Transverse colon (tissue), 4 donors: ENCODE measurements at places on chromosomes 16 and 17. TPM values are rescaled to one million over a fixed set of nuclear protein-coding genes. Genes with fewer than 3 reads are reported as not detected.

The MARCHF10 gene
- not detected for total RNA-seq

The TEKT3 gene
- 0.41 TPM for total RNA-seq

The C17orf50 gene
- total RNA-seq, result not detected

The GDPD1 gene
- 1.8 TPM for total RNA-seq

The ACSM2A gene
- not detected for total RNA-seq

The KRTAP16-1 gene
- total RNA-seq, result not detected

The SLC52A1 gene
- total RNA-seq, result 3.4 TPM

The TEKT1 gene
- not detected for total RNA-seq

The TMEM107 gene
- total RNA-seq, result 28.8 TPM

The PRSS21 gene
- total RNA-seq, result not detected

The SYT17 gene
- 9.1 TPM for total RNA-seq

The HIGD1B gene
- total RNA-seq, result not detected

The KIF18B gene
- total RNA-seq, result 0.82 TPM

The KRT9 gene
- total RNA-seq, result not detected

The ZNF768 gene
- 116 TPM for total RNA-seq

The CLEC10A gene
- total RNA-seq, result not detected

DNA sequence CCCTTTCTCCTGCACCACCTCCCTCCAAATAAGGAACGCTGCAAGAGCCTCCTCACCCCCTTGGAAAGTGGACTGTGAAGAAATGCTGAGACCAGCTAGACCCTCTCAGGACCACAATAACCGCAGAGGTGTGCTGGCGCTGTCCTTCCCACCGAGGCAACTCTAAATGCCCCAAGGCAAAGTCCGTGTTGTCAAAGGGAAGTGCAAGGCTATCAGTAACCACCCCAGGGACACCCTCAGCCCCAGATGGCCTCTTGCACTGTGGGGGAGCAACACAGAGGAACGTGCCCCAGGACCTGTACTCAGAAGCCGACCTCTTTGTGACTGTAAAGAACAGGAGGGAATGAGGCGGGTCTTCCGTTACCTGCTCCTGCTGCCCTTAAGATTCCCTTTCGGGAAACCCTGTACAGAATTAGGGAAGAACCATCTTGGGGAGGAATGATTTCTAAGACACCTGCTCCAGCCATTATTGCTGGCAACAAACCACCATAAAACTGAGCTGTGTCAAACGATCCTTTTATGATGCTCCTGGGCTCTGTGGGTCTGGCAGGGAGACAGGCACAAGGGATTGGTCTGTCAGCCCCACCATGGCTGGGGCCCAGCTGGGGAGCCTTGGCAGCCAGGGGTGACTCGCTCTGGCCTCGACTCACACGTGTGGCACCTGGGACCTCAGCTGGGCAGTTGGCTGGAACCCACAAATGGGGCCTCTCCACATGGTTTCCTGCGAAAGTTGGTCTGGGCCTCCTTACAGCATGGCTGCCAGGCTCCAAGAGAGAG is 14.6 kb upstream of the MED9 start:
- no peak overlapping the region for H3K4me3 ChIP-seq
- no peaks in the 10 kb centered on the region for H3K27me3 ChIP-seq
- H3K36me3 ChIP-seq, result no peaks in the 10 kb centered on the region
- peak; percentile 24 for DNase-seq
- H3K27ac ChIP-seq, result peak overlapping the region; percentile 44

GRCh38 chr17:82390015-82390859 is 18.7 kb downstream of the UTS2R start:
- H3K36me3 ChIP-seq, result no peaks in the 10 kb centered on the region
- H3K27ac ChIP-seq, result no peak overlapping the region
- peaks cover 31% of the 10 kb centered on the region for H3K27me3 ChIP-seq
- H3K4me1 ChIP-seq, result peaks cover 8% of the 10 kb centered on the region
- DNase-seq, result no peak
- H3K4me3 ChIP-seq, result no peak overlapping the region

- H3K27ac ChIP-seq, result no peak overlapping the region
- no peaks in the 10 kb centered on the region for H3K4me1 ChIP-seq
- no peaks in the 10 kb centered on the region for H3K36me3 ChIP-seq
- DNase-seq, result no peak
Observed at GRCh38 chr17:30031214-30031869, 85.3 kb upstream of the NSRP1 start.

- no peaks in the 10 kb centered on the region for H3K36me3 ChIP-seq
- no peak overlapping the region for H3K27ac ChIP-seq
- no peaks in the 10 kb centered on the region for H3K4me1 ChIP-seq
- H3K4me3 ChIP-seq, result no peak overlapping the region
- peaks cover 14% of the 10 kb centered on the region for H3K27me3 ChIP-seq
Observed at GRCh38 chr17:76914937-76915336, 46.7 kb downstream of the MGAT5B start.

DNA sequence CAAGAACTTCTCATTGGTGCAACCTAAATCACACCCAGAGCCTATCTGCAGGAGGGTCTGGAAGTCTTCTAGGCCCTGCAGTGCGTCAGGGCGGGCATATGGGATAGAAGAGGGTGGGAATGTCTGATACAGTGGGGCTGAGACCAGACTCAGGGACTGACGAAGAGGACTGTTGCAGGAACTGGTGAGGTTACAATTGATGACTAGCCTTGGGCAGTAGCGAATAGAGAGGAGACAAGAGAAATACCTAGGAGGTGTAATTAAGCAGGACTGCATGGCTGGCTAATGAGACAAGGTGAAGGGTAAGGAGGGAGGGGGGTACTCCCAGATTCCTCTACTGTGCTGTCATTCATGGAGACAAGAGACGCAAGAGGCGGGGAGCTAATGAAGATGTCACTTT is 91.3 kb downstream of the WWP2 start:
- H3K27ac ChIP-seq, result no peak overlapping the region
- peaks cover 4% of the 10 kb centered on the region for H3K4me1 ChIP-seq
- DNase-seq, result no peak
- H3K4me3 ChIP-seq, result no peak overlapping the region

DNA sequence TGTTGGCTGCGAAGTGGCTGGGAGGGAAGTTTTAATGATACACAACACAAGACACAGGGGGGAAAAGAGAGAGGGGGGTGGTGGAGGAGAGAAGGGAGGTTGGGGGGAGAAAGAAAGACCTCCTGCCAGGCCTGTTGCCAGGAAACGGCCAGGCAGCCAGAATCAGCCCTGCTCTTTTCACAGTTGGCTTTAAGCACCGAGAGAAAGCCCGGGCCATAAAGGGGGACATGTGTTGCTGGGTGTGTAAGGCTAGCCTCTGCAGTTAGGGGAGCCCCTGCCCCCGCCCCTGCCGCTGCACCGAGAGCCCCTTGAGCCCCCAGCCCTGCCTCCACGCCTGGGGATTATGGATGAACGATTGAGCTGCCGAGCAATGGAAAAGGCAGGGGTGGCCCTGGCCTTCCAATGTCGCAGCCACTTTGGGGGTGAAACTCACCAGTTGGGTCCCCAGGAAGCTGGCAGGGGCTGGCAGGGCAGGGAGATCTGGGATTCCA is 13.9 kb upstream of the WNT3 start:
- H3K4me3 ChIP-seq, result no peak overlapping the region
- H3K27ac ChIP-seq, result no peak overlapping the region
- peaks cover 6% of the 10 kb centered on the region for H3K27me3 ChIP-seq
- no peaks in the 10 kb centered on the region for H3K4me1 ChIP-seq
- no peaks in the 10 kb centered on the region for H3K36me3 ChIP-seq

GRCh38 chr16:67115639-67116038 is 5.9 kb downstream of the PHAF1 start:
- H3K27ac ChIP-seq, result no peak overlapping the region
- no peaks in the 10 kb centered on the region for H3K27me3 ChIP-seq
- DNase-seq, result no peak
- H3K36me3 ChIP-seq, result peaks cover 7% of the 10 kb centered on the region
- peaks cover 31% of the 10 kb centered on the region for H3K4me1 ChIP-seq
- H3K4me3 ChIP-seq, result no peak overlapping the region

DNA sequence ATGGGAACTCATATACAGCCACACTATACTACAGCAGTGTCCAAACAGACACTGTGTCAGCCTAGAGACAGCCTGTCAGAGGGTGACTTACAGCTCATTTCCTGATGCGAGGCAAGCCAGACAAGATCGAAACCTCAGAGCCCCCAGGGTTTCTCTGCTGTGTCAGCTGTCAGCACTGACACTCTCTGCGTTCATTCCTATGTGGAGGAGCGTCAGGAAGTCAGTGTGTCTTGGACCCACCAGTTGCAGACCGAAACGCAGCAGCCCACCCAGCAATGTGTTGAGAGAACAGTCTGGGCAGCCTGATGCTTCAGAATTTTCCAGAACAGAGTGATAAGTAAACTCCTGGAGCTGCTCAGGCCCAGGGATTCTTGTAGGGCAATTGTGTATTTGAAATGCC is 20.6 kb upstream of the MAPT start:
- H3K4me3 ChIP-seq, result no peak overlapping the region
- H3K36me3 ChIP-seq, result no peaks in the 10 kb centered on the region
- H3K27me3 ChIP-seq, result peaks cover 18% of the 10 kb centered on the region
- H3K27ac ChIP-seq, result no peak overlapping the region
- DNase-seq, result no peak

DNA sequence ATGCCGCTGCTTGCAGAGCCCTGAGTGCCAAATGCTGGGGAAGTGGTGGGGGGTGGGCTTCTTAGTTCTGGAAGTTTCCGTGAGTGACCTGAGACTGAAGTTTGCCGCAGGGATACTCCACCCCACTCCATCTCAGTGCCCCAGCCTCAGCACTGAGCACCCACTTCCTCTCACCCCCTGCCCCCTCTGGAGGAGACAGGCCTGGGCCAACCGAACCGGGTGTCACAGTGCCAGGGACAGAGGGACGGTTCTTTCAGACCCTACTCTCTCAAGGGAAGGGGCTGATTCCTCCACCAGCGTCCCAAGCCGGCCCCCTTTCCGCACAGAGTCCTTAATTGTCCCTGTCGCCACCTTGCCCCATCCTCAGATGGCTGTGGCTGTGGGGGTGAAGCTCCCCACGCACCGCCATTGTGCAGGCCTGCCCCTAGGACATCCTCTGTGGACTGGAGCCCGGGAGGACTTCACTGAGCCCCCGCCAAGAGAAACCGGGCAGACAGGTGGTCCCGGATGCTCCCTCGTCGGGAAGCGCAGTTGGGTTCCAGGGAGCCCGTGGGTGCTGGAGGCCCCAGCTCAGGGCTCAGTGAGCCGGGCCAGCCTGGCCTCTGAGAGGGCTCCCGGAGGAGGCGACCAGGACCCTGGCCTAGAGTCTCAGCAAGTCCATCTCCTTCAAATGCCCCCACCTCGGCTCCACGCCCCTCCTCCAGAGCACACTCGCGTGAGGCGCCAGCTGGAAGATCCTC is 1.6 kb upstream of the KREMEN2 start:
- H3K36me3 ChIP-seq, result no peaks in the 10 kb centered on the region
- no peak for DNase-seq
- H3K27ac ChIP-seq, result no peak overlapping the region
- peaks cover 38% of the 10 kb centered on the region for H3K4me1 ChIP-seq
- H3K27me3 ChIP-seq, result peaks cover 91% of the 10 kb centered on the region
- H3K4me3 ChIP-seq, result no peak overlapping the region

- H3K27me3 ChIP-seq, result peaks cover 6% of the 10 kb centered on the region
- DNase-seq, result peak; percentile 77
- H3K36me3 ChIP-seq, result no peaks in the 10 kb centered on the region
- H3K4me1 ChIP-seq, result peaks cover 93% of the 10 kb centered on the region
- H3K4me3 ChIP-seq, result peak within 1 kb of the TSS; percentile 58
Observed at GRCh38 chr16:70685938-70686375, at the start of gene MTSS2. Gene MTSS2, minus strand, starts transcription at chr16:70686053. Its CDS starts 262 bp downstream, at chr16:70685791.

DNA sequence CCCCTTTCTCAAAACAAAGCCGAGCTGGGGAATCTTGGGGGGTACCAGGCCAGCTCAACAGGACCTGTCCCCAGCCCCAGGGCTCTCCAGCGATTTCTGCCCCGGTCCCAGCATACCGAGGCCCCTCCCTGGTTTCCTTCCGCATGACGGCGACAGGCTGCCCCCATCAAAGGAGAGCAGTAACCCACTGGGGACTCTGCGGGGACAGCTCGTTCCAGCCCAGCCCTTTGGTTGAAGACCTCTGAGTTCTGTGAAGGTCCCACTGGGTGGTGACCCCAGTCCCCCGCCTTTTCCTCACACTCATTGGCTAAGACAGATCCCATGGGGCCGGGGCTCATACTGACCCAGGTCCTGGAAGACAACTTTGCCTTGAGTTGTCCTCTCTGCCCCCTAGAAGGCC is 4.1 kb downstream of the SMTNL2 start:
- H3K27ac ChIP-seq, result no peak overlapping the region
- no peak overlapping the region for H3K4me3 ChIP-seq
- peaks cover 15% of the 10 kb centered on the region for H3K4me1 ChIP-seq
- no peak for DNase-seq
- peaks cover 26% of the 10 kb centered on the region for H3K27me3 ChIP-seq

DNA sequence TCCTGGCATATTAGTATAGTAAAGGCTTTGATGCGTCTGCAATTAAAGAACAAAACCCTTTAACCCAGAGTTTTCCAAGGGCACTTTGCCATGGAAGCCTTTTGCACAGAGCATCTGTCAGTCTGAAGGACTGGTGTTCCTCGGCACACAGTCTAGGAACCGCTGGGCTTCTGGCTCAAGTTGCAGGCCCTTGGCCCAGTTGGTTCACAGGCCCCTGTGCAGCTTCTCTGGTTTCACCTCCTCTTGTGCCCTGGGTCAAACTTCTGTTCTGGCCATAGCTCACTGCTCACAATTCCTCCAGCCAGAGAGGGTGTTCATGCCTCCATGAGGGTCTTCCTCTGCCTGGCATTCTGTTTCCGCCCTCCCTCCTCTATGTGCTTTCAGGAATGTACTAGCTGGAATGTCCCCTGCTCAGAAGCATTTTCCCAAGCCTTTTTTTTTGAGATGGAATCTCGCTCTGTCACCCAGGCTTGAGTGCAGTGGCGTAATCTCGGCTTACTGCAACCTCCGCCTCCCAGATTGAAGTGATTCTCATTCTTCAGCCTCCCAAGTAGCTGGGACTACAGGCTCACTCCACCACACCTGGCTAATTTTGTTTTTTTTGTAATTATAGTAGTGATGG is 34.5 kb upstream of the TEX2 start:
- no peaks in the 10 kb centered on the region for H3K36me3 ChIP-seq
- no peaks in the 10 kb centered on the region for H3K4me1 ChIP-seq
- no peak overlapping the region for H3K27ac ChIP-seq
- no peaks in the 10 kb centered on the region for H3K27me3 ChIP-seq

- H3K27ac ChIP-seq, result no peak overlapping the region
- H3K4me1 ChIP-seq, result no peaks in the 10 kb centered on the region
- no peak for DNase-seq
Observed at GRCh38 chr17:1532836-1533602, 16.6 kb upstream of the INPP5K start.

DNA sequence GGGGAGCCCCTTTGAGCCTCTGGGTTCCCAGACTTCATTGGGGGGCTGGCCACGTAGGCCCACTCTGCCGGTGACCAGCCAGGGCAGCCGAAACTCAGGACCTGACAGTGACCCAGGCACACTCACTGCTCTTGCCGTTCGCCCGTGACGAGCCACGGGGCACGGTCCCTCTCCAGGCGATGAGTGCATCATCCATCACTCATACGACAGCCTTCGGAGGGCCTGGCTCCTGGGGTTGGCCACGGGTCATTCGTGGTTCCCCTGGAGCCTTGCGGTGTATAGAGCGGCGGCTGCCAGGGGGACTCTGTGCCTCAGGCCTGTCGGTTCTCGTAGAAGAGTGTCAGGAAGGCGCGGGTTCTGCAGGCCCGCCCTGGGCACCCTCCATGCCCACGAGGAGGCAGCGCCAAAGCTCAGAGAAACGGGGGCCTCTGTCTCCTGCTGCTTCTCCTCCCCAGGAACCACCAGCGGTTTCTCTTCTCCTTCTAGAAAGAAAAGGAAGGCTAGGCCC is 11.2 kb upstream of the NUDT16L1 start:
- DNase-seq, result no peak
- H3K27me3 ChIP-seq, result no peaks in the 10 kb centered on the region
- peaks cover 20% of the 10 kb centered on the region for H3K36me3 ChIP-seq
- H3K4me3 ChIP-seq, result no peak overlapping the region
- H3K4me1 ChIP-seq, result peaks cover 26% of the 10 kb centered on the region

- H3K4me1 ChIP-seq, result no peaks in the 10 kb centered on the region
- no peak overlapping the region for H3K27ac ChIP-seq
- no peaks in the 10 kb centered on the region for H3K36me3 ChIP-seq
- no peak for DNase-seq
- H3K27me3 ChIP-seq, result no peaks in the 10 kb centered on the region
- no peak overlapping the region for H3K4me3 ChIP-seq
Observed at GRCh38 chr16:6852643-6853225, 479.9 kb upstream of the RBFOX1 start.
